ENCODE measurements at places on chromosomes 7 and 10. TPM values are rescaled to one million over a fixed set of nuclear protein-coding genes. Genes with fewer than 3 reads are reported as not detected.

The ATOH7 gene
- polyA plus RNA-seq: 0.01 TPM

The LRRTM3 gene
- polyA plus RNA-seq: not detected

The RAMP3 gene
- 70.2 TPM for polyA plus RNA-seq

DNA sequence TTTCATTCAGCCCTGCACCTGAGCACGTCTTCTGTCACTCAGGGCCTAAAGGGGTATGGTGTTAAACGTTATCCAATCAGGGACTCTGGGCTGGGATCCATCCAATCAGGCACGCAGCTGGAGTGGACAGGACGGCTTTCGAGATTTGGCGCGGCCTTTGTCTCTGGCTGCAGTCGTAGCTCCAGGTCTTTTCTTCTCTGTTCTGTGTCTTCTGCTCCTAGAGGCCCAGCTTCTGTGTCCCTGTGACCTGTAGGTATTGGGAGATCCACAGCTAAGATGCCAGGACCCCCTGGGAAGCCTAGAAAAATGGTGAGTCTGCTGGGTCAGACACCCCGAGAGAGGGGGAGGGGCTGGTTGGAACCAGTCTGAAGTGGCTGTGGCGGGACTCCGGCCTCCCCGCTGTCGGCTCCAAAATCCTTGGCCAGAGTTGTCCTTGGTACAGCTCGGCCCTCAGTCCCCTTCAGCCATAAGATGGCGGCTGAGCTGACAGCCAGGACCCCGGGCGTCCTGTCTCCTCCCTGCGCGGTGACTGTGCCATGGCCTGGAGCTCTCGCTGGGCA is 11.7 kb upstream of the ZNF680 start:
- peak; percentile 62 for DNase-seq

GRCh38 chr10:62136931-62137330 is 131.7 kb downstream of the RTKN2 start:
- no peak for DNase-seq

DNA sequence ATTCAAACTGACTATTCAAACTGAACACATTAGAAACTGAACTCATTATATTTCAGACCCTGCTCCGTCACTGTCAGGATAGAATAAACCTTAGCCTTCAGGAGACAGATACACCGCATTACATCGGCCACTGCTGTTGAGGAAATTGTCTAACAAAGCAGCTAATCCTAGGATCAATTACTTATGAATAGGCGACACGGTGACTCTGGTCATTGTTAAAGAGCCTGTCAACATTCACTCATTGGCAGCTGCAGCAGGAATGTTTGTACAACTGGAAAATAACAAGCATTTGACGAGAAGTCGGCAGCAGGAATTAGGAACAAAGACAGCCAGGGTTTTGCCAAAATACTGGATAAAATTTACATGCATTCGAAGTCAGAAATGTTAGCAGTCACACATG is 112.0 kb upstream of the MKX start:
- DNase-seq: no peak

- peak; percentile 16 for DNase-seq
Observed at GRCh38 chr10:21314906-21315644, 210.4 kb downstream of the SKIDA1 start.

GRCh38 chr10:53422223-53422888 is 649.8 kb upstream of the MBL2 start:
- DNase-seq: no peak

DNA sequence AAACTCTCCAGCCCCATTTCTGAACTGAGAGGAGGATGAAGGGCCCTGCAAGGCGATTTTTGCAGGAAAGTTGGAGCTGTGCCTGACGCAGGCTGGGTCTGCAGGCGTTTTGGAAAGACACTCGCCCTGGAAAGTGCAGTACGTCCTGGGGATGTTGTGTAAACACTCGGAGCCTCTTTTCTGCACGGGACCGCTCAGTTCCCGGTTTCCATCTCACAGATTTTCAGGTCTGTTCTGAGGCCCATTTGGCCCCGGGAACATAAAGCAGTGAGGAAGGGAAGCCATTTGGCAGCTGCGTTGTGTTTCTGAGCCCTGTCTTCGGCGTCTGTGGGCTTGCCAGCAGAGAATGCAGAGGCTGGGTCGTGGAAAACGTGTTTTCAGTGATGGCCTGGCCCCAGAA is 655.0 kb upstream of the MGMT start:
- DNase-seq: peak; percentile 6

DNA sequence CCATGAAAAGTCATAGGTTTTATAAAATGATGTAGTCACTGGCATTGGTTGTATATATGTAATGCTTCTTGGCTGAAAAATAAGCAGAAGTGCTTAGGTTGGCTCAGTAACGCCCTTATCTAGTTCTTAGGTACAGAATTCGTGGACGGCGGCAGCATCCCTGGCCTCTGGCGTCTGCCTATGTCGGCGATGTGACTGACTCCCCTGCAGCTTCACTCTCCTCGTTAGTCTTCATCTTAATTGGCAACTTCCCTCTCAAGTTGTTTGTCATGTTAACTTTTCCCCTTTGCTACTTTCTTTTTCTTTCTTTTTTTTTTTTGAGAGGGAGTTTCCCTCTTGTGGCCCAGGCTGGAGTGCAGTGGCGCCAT is 18.5 kb downstream of the CHST12 start:
- no peak for DNase-seq

DNA sequence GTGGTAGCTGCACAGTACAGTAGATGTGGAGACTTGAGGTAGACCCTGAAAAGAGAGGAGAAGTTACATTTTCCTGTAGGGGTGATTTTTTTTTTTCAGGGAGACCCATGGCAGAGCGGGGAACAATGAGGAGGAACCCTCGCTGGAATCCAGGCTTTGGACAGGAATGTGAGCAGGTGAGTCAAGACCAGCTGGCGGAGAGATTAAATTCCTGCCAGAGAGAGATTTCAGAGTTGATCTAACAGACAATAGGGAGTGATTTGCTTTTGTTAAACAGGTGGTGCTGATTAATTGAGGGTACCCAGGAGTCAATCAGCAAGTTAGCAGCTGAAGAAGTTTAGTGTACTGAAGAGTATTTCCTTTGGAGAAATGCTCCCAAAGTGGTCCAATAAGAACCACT is 41.6 kb upstream of the MINDY3 start:
- DNase-seq: no peak

DNA sequence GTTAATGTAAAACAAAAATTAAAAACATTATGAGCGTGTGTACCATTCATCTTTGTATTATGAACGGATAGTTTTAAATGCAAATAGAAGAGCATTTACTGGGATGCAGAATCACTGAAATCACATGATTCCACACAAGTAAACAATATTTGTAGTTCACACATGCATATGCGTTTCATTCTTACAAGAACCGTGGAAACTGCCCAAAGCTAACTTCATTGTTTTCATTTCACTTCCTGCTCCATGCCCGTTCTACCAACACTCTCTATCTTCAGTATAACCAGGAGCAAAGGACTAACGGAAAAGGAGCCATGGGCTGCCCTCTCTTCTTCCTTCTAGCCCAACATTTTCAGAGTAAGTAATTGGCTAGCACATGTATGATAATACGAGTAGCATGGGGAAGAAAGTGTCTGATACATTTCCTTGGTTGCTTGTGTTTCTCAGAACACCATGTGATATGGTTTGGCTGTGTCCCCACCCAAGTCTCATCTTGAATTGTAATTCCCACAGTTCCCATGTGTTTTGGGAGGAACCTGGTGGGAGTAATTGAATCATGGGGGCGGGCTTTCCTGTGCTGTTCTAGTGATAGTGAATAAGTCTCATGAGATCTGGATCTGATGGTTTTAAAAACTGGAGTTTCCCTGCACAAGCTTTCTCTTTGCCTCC is 38.8 kb downstream of the ZNF783 start:
- no peak for DNase-seq

GRCh38 chr10:70321233-70321632 is 37.4 kb upstream of the NPFFR1 start:
- DNase-seq: no peak

- no peak for DNase-seq
Observed at GRCh38 chr10:106310596-106310995, 853.9 kb downstream of the SORCS1 start.

DNA sequence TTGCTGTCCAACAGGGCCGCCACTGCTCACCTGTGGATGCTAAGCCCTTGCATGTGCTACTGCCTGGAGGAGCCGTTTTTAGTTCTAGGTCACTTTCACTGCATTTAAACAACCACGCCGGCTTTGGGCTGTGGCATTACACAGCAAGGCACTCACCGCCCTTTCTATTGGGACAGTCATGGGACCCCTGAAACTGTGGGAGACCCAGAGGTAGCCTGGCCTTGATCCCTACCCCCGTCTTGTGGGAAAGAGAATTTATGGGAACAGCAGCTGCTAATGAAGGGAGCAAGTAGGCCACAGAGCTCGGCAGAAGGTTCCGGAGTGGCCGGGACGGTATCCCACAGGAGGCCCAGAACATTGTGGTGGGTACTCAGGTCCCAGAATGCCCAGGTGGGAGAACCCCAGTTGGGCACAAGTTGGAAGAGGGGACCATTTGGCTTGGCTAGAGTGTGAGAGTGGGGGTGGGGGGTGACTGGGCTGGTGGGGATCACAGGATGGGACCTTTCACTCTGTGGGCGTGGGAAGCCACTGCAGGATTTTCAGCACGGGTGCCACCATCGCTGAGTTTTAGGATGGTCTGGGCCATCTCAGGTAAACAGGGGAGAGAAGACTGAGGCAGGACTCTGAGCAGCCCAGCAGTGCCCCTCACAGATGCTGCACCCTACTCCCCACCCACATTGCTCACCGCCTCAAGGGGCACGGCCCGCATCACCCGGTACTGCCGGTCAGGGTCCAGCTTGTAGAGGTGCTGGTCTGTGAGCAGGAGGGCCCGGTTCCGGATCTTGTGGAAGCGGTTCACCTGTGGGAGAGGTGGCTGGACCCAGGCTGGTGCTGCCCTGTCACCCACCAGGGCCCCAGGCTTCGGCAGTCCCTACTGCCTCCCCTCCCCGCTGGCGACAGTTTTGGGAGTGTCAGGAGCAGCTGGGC is 15.2 kb downstream of the MYO1G start:
- DNase-seq: no peak

DNA sequence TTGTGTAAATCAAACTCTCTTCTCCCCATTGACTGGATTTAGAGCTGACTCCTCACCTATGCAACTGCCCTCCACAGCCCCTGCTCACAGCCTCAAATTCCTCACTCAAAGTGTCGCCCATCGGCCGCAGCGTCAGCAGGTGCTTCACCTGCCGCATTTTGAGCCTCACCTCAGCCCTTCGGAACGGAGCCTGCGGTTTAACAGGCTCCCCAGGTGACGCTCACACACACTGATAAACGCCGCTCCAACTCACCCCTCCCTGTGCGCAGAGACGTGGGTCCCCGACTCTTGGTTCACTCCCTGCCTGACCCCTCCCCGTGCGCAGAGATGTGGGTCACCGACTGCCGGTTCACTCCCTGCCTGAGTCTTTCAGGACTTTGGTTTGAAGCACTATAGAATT is 57.1 kb downstream of the CARD11 start:
- DNase-seq: no peak
